ENCODE measurements at places on chromosomes 1 and 21.

- DNase-seq = no peak
These were observed 122.8 kb downstream of the NOS1AP start for GRCh38 chr1:162192306-162192678.

GRCh38 chr21:44872323-44872648 lies 1.2 kb downstream of the PTTG1IP start:
- no peak for DNase-seq

DNA sequence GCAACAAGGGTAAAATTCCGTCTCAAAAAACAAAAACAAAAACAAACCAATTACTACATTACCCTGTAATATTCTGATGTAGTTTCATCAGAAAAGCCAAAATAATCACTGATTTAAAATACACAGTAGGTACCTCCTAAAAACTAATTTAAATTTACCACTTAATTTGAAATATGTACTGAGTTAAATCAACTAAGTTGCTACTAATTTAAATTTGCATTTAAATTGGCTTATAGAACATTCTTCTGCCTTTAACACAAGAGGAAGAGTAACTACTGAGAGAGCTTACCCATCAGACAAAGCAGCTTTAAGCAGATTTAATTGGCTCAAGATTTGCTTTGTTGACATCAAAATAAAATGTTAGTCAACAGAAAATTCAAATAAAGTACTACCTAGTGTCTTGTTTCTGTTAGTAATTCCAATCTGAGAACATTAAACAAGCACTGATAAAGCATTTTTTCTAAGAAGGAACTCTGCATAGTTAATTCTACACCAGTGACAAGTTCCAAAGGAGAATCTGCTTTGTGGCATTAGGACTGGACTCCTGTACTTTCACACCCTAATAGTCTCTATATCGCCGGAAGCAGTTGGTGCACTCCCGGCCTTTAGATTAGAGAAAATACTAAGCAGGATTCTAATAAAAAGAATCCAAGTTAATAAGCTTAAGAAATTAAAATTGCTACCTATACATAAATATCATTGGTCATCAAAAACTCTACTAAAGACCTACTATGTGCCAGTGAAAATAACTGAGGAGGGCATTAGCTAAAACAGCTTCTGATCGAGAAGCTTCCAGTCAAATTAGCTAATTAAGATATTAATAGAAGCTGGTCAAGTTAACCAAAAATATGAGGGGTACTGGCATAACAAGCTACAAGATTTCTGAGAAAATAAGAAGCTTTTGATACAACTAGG lies 8.4 kb downstream of the LUZP1 start:
- DNase-seq = no peak

GRCh38 chr1:161825831-161826230 lies 59.7 kb downstream of the ATF6 start:
- no peak for DNase-seq

DNA sequence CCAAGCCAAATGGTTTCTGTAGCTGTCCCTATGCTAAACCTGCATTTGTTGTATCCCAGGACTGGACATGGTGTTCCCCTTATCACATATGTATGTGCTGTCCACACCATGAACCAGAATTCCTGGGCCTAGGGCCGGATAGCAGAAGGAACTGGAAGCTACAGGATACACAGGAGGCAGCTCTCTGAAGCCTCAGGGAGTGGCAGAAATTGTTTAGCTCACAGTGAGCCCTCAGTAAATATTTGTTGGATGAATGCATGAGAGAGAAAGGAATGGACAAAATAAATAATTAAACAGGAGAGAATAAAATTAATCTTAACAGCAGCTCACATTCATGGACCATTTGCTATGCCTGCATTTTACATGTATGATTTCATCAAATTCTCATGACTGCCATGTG lies 2.1 kb downstream of the NIPAL3 start:
- DNase-seq = no peak

GRCh38 chr21:21816778-21817177 lies 818.6 kb downstream of the NCAM2 start:
- DNase-seq = no peak

DNA sequence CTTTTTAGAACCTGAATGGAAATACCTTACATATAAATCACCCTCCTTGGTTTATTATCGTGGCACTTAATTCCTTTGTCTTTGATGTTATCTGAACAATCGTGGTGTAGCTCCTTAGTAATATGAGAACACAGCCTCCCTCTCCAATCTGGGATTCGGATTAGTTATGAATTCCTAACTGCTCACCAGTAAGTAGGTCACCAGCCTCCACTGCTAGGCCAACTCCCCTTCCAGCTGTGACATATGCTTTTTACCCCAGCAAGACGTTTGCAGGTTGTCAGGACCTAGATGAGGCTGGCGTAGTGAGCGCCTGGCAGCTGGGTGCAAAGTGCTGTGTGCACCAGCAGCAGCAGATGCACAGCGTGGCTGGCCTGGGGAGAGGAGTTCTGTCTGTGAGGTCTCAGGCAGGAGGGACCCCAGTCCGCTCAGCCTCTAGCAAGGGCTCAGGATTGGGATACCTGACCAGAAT lies 38.2 kb downstream of the NTPCR start:
- peak; percentile 20 for DNase-seq

DNA sequence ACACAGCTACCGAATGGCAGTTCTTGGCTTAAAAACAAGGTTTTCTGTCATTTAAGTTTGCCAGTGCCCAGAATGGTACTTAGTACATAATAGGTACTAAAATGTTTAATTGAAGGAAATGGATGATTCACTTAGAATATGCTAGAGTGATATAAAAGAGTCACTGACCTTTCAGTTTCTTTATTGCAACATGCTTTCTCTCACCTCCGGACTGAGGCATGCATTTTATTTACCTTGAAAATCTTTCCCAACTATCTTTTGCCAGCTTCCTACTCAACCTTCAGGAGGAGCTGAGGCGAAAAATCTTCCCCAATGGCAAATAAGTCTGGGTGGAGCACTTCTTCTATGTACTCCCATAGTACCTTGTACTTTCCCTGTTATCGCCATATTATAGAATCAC lies 244.9 kb downstream of the ZNF648 start:
- no peak for DNase-seq

DNA sequence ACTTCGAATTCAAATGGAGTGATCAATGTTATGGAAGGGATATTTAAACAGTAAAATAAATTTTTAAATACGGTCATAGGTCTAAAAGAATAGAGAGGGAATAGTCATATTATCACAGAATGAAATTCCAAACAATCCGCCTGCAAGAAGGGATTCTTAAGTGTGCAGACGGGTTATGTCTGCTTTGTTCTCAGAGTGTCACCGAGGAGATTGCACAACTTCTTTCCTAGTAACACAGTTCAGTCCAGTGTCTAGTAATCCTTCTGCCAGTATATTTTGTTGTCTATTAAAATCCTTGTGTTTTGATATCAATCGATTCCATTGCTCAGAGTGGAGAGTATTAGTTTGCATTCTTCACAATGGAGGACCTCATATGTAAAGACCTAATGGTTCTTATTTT lies 48.4 kb downstream of the LRRC53 start:
- no peak for DNase-seq

- DNase-seq = no peak
These were observed 54.2 kb downstream of the RGL1 start for GRCh38 chr1:183859119-183859518.

DNA sequence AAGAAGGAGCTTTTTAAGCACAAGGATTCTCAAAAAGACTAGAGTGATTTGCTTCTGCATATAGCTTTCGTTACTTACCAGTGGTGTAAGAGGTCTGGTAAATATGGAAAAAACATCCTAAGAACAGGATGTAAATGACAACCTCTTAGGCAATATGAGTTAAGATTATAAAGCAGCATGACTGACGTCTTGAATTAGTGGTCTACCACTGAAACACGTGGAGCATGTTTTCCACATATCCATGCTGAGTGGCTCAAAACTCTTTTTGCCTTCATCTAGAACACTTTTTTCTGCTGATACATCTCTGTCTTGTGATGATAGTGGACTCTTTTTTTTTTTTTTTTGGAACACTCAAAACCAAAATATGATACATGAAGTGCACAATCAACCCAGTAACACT lies 44.6 kb downstream of the RCAN1 start:
- DNase-seq = no peak

DNA sequence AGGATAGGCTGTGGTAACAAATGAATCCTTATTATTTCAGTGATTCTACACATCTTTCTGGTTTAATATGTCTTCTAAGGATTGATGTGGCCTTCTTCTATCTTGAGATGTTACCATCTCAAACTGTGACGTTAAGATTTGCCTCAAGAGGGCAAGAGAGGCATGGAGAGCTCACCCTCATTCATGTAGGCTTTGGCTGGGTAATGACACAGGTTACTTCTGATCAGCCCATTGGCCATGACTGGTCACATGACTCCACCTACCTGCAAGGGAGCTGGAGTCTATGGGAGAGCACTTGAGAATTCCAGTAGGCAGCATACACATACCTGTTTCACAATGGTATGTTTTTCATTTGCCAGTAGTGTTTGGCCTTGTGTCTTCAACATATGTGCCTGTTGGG lies 30.0 kb downstream of the CACHD1 start:
- no peak for DNase-seq

GRCh38 chr1:190168116-190168892 lies 309.4 kb downstream of the BRINP3 start:
- DNase-seq = no peak

- no peak for DNase-seq
These were observed 89.2 kb downstream of the PLXNA2 start for GRCh38 chr1:208154679-208155642.

- DNase-seq = peak; percentile 57
These were observed 9.5 kb upstream of the B3GALNT2 start for GRCh38 chr1:235513495-235514366.

DNA sequence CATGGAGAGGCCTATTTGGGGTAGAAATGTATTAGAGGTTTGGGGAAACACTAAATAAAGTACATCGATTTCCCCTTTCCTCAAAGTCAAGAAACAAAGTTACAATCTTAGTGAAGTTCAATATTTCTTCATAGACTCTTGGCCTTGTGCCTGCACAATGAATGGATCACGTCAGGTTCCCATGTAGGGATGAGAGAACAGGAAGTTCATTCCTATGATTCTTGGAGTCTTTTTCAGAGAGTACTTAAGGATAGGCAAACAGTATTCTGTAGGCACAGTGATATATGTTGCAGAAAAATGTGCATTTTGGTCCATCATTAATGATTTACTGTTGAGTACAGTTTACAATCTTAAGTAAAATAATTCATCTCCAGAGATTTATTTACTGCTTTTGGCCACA lies 275.5 kb downstream of the RGS7 start:
- DNase-seq = peak; percentile 5

- no peak for DNase-seq
These were observed 15.1 kb upstream of the TUT4 start for GRCh38 chr1:52567943-52568342.

DNA sequence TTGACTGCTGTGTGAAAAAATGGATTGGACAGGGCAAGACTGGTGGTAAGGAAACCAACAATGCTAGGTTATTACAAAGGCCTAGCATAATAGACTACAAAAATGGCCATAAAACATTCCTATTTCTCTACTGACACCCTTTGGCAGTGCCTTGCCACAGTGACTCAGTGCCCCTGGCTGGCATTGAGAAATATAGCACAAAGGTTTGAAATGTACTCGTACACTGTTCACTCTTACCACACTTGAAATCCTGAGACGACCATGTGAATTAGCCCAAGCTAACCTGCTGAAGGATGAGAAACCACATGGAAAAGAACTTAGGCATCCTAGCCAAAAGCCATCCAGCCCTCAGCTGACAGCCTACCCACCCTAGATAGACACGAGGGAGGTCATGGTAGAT lies 149.8 kb upstream of the PALMD start:
- no peak for DNase-seq

DNA sequence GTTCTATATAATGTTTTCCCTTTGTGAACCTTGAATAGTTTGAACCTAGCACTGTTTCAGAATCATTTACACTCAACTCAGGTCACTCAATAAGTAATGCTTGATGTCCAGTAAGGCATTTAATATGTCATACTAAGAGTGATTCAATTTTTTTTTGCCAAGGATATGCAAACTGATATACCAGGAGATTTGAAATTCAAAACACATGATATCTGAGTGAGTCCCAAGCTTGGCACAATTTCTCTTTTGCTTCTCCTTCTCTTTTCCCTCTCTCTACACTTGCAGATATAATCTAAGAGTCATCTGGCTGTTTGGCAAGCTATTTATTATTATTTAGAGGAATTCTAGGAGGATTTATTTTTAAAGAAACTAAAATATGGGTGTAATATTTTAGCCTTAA lies 61.6 kb upstream of the SPAG17 start:
- DNase-seq = no peak

DNA sequence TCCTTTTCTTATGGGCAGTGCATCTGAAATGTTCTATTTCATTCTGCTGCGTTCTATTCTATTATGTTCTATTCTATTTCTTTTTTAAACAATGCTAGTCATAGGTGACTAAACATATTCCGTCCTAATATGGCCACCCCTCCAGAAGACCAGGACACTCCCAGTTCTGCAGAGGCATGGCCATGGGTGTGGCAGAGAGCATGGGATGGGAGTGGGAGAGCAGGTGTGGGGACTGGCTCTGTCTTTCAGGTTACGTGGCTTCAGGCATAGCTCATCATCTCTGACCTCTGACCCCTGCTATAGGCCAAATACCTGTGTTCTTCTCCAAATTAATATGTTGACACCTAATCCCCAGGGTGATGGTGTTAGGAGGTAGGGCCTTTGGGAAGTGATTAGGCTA lies 33.4 kb upstream of the TLR5 start:
- DNase-seq = no peak

GRCh38 chr1:160032165-160032820 lies 503 bp upstream of the PIGM start:
- DNase-seq = no peak

- no peak for DNase-seq
These were observed 1.5 kb downstream of the CACHD1 start for GRCh38 chr1:64471218-64472039.

GRCh38 chr1:36542024-36542961 lies 59.6 kb upstream of the CSF3R start:
- no peak for DNase-seq

DNA sequence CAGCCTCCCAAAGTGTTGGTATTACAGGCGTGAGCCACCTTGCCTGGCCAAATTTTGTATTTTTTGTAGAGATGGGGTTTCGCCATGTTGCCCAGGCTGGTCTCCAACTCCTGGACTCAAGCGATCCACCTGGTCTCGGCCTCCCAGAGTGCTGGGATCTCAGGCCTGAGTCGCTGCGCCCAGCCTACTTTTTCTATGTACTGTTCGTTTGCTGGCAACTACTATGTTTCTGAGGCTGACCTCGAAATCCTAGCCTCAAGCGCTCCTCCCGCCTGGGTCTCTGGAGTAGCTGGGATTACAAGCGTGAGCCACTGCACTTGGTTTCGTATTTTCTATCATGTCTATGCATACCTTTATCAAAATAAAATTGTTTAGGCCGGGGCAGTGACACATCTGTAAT lies 675 bp upstream of the TEKT2 start:
- no peak for DNase-seq

DNA sequence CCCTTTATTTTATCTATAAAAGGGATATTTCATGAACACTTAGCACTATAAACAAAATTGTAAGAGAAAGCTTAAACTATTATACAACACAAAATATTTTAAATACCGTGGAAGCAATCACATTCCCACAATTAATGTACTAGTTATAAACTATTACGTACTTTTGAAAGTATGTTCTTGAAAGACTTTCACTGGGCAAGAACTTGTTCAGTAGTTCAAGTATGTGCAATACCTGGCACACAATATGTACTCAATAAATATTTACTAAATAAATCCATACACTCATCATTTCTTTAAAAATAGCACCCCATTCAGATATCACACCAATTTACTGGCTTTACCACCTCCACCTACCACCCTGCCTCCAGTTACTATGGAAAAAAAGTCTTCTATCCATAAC lies 12.6 kb upstream of the FMO2 start:
- no peak for DNase-seq
